ENCODE measurements at places on chromosomes 16 and 17. TPM values are rescaled to one million over a fixed set of nuclear protein-coding genes. Genes with fewer than 3 reads are reported as not detected.

Gene LRRC46
- total RNA-seq = 3.6 TPM

Gene RHBDF1
- total RNA-seq = 19.8 TPM

Gene HOXB9
- total RNA-seq = 9.1 TPM

Gene MT1G
- total RNA-seq = not detected

Gene KCNH6
- total RNA-seq = not detected

Gene PRR35
- total RNA-seq = 0.20 TPM

Gene G6PC1
- total RNA-seq = not detected

Gene KCNAB3
- total RNA-seq = 3.0 TPM

Gene TMEM106A
- total RNA-seq = 1.1 TPM

Gene GAS2L2
- total RNA-seq = 0.09 TPM

Gene ABCA6
- total RNA-seq = not detected

Gene B4GALNT2
- total RNA-seq = 0.54 TPM

Gene KIF18B
- 37.2 TPM for total RNA-seq

Gene SLC16A3
- 98.1 TPM for total RNA-seq

Gene SLC39A11
- total RNA-seq = 14.5 TPM

Gene ZNF287
- 10.9 TPM for total RNA-seq

Gene SPATA32
- total RNA-seq = 0.17 TPM

Gene KAT8
- total RNA-seq = 35.0 TPM

Gene KRTAP2-3
- not detected for total RNA-seq

Gene SOX8
- 1.5 TPM for total RNA-seq

Gene TK2
- total RNA-seq = 15.8 TPM

Gene PRAC1
- not detected for total RNA-seq

Gene KRT15
- 5.4 TPM for total RNA-seq

Gene ENPP7
- total RNA-seq = not detected

Gene DHRS7C
- not detected for total RNA-seq

Gene RBL2
- total RNA-seq = 13.6 TPM

Gene CCDC40
- total RNA-seq = 4.5 TPM

Gene EVI2A
- not detected for total RNA-seq

Gene KRT13
- 0.30 TPM for total RNA-seq

Gene SOST
- total RNA-seq = not detected

Gene HLF
- 0.15 TPM for total RNA-seq

Gene AGRP
- total RNA-seq = not detected

Gene KCTD19
- 0.46 TPM for total RNA-seq

Gene SPATA33
- 14.0 TPM for total RNA-seq

Gene TM4SF5
- total RNA-seq = 0.55 TPM

Gene RFWD3
- total RNA-seq = 38.8 TPM

Gene UMOD
- not detected for total RNA-seq

Gene KCNJ18
- not detected for total RNA-seq
